Left lobe of liver (tissue), 2 donors: ENCODE measurements at places on chromosomes 12 and 14. TPM values are rescaled to one million over a fixed set of nuclear protein-coding genes. Genes with fewer than 3 reads are reported as not detected.

- no peak for DNase-seq
These were observed 12.4 kb downstream of the KRT7 start for GRCh38 chr12:52245259-52245961.

GRCh38 chr14:82641050-82641540 is 1107.4 kb upstream of the SEL1L start:
- DNase-seq: no peak

- DNase-seq: no peak
These were observed 356.9 kb upstream of the LMO3 start for GRCh38 chr12:16962889-16963288.

DNA sequence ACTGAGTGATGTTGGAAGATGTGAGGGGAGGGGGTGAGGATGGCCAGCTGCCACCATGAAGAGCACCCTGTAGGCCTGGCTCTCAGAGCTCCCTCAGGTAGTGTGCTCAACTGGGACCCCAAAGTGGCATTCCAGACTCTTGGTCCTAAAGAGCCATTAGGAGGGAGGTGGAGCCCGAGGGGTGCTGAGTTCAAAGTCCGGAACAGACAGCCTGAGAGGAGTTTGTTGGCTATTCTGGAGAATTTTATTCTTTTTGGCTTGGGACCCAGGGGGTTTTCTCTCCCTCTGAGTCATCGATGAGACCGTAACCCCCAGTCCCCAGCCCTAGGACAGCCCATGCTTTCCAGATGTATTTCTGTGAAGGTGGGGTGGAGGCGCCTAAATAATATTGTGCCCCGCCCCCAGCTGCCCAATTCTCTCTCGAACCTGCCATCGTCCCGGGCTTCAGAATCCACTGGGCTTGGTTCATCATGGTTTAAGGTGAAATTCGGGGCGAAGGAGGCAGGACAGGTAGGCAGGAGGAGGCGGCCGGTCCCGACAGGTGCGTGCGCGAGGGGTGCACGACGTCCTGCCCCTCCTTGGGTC is 690 bp upstream of the RBP5 start:
- DNase-seq: no peak

GRCh38 chr14:72565149-72565559 is 328.7 kb downstream of the DPF3 start:
- no peak for DNase-seq

- DNase-seq: no peak
These were observed 18.6 kb upstream of the GARIN2 start for GRCh38 chr14:67170660-67171059.

DNA sequence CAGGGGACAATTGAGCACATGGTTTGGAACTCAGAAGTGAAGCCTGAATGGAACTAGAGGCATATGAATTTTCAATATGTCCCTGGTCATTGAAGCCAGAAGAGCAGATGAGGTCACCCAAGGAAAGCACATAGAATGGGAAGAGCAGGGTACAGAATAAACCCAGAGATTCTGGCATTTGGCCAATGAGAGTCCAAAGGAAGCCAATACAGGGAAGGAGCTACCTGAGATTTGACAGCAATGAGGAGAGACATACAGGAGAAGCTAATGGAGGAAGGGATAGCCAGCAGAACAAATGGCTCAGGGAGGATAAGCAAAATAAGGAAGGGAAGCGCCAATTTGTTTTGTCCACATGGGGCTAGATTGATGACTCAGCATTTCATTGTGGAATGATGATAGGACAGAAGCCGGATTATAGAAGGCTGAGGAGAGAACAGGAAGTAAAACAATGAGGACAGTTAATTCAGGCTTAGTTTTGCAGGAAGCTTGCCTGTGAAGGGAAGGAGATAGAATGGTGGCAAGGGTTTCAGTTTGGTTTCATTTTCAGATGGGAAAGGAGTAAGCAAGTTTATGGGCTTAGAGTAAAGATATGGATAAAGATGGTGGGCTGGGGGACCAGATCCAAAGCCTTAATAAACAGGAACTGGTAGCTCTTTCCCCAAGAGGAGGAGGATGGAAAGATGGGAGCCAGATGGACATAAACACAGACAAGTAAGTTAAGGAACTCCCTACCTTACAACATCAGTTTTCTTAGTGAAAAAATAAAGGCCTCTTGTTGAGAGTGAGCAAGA is 3.2 kb upstream of the SPTSSA start:
- DNase-seq: no peak

- peak; percentile 50 for DNase-seq
These were observed 986.3 kb upstream of the TMEM132C start for GRCh38 chr12:127280393-127281275.

DNA sequence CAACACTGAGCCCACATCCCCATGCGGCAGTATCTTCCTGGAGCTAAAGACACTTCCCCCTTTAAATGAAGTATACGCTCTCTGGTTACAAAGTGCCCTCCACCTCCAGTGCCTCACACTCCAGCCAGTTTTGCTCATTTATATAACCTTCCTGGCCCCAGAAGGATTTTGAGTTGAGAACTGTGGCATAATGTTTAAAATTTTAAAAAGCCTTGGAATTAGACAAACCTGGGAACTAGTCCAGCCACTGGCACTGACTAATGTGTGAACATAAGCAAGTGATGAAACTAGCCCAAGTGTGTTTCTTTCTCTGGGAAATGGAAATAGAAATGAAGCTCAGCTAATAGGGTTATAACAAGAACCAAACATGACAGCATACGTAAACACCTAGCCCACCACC is 723.7 kb upstream of the USP15 start:
- DNase-seq: no peak

DNA sequence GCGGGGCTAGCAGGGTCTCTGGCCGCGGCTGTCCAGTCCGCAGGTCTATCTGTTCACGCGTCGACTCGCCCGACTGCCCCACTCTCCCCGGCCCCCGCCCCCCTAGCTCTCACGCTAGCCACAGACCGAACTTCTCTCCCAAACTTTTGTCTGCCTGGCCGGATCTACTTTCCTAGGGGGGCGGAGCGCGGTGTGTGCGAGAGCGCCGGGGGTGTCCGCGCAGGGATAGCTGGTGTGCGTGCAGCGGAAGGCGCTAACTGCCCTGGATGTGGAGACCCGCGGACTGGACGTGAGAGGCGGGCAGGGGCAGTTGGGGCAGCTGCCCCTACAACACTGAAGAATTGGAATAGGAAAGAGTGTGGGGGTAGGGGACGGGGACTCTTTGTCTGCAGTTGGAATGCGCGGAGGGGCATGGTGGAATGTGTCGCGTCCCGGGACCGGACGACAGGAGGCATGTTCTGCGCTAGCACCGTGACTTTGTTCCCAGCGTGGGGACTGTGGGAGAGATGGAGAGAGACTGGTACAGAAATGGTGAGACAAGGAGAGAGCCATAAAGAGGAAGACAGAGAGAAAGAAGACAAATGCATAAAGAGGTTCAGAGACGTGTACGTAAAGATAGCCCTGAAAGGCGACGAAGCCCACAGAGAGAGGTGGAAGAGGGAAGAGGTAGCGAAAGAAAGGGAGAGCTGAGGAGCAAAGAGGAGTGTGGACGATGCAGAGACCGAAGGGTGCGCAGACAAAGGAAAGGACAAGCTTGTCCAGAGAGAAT is at the start of gene AJUBA:
TSS of gene AJUBA (minus strand) at position 75 of the 769 bp plus-strand sequence. CDS start 285 bp downstream, outside the sequence.
- peak; percentile 89 for DNase-seq

DNA sequence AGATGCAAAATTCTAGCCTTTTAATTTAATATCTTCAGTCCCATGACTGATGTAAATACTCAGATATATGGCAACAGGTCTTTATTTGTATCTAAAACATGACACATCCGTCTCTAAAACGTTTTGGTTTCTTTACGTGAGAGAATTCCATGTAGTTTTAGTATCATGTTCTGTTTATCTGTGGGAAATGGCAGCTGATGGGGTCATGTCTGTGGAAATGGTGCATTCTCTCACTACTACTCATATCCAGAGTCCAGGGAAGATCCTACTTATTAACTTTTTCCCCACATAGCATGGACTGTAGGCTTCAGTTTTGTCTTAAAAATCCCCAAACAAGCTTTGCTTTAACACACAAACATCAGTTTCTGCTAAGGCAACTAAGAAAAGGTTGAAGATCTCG is 53.8 kb downstream of the SPTLC2 start:
- no peak for DNase-seq

DNA sequence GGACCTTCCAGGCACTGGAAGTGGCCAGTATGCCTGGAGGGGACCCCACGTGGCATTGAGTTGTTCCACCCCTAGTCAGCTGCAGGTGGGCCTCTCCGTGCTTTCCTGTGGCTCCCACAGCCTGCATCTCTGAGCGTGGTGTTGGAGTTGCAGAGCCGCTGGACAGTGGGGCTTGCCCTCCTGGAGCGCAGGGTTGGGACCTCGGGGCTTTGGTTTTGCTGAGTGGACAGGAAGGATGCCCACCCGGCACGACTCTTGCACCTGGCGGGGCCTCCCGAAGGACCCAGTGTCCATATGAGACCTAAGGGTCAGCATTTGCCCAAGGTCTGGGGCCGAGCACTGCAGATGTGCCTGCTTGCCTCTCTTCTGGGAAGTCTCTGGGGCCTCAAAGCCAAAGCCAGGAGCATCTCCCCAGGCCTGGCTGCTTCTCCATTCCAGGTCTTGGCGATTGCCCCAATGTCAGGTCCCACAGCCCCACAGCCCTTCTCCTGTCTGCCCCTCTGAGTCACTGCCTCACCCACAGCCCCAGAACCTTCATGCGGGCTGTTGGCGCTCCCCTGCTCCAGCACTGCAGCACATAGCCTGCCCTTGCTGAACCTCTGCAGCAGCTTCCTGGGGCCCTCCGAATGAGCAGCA is 1.5 kb downstream of the PACS2 start:
- DNase-seq: peak; percentile 46

DNA sequence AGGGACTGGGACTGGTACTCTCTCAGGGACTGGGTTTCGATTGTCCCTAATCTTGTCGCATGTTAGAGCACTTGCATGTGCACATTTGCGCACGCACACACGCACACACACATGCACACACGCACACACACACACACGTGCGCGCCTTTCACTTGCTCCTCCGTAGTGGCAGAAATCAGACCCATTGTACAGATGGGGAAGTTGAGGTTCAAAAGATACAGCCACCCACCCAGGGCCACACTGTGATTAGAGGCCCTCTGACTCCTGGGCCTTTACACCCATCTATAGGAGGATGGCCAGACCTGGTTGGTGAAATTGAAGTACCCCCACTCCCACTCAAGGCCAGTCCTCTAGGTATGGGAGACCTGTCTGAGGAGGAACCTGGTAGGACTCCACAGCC is 167.8 kb upstream of the LHX5 start:
- DNase-seq: no peak

DNA sequence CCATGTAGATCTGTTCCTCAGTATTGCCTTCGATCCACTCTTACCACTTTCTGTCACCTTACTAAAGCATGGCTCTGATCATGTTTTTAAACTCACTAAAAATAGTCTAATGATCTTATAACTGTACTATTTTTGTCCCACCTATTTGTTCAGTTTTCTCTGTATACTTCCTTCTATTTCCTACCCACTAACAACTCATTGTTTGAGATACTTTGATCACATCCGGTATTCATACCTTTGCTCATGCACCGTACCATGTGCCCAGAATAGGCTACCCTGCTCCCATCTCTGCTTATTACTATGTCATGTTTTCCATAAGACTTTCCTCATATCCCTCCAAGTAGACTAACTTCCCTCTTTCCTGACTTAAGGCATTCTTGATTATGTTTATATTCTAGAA is 128.6 kb downstream of the MED13L start:
- DNase-seq: no peak

- DNase-seq: no peak
These were observed 80.0 kb upstream of the PRICKLE1 start for GRCh38 chr12:42669553-42669952.

DNA sequence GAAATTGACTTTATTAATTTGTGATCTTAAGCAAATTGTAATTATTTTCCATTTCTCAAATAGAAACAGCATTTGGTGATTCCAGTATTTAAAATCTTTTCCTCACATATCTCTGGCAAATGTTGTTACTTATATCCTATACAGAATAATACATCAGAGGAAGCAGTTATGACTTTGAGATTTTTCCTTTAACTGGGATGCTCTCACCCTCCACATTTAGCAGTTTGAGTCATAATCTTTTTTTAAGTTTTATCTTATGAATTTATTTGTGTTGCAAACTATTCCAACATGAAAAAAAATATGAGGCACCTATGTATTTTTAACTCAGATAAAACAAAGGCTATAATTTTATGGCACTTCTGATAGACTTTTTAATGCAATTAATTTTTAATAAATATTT is 311.8 kb downstream of the TMTC2 start:
- no peak for DNase-seq

GRCh38 chr14:56715938-56716337 is 94.3 kb downstream of the OTX2 start:
- no peak for DNase-seq

- DNase-seq: no peak
These were observed 288.4 kb downstream of the CACNA1C start for GRCh38 chr12:2341051-2341751.

- no peak for DNase-seq
These were observed 39.6 kb downstream of the CCER1 start for GRCh38 chr12:90915353-90915752.

GRCh38 chr14:82537831-82538230 is 1004.2 kb upstream of the SEL1L start:
- no peak for DNase-seq

DNA sequence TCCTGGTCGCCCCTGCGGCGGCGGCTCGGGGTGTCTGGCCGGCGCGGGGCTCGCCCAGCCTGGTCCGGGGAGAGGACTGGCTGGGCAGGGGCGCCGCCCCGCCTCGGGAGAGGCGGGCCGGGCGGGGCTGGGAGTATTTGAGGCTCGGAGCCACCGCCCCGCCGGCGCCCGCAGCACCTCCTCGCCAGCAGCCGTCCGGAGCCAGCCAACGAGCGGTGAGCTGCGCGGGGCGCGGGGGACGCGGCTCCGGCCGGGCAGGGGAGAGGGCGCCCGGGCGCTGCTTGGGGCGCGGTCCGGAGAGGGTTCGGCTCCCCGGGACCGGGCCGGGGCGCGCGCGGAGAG is at the start of gene LGALS3:
TSS of gene LGALS3 (plus strand) at position 167 of the 342 bp plus-strand sequence. CDS start 8,122 bp downstream, outside the sequence.
- DNase-seq: no peak

- DNase-seq: no peak
These were observed 241.8 kb downstream of the FSCB start for GRCh38 chr14:44265246-44265645.

- DNase-seq: no peak
These were observed 55.4 kb downstream of the KCNJ8 start for GRCh38 chr12:21718944-21719650.

GRCh38 chr12:38411426-38411825 is 94.9 kb downstream of the ALG10B start:
- DNase-seq: no peak

Gene RHEBL1
- total RNA-seq: 0.18 TPM

Gene NAP1L1
- 64.0 TPM for total RNA-seq

Gene SOAT2
- 0.25 TPM for total RNA-seq

Gene CLSTN3
- 48.4 TPM for total RNA-seq

Gene HOMEZ
- total RNA-seq: 8.9 TPM

Gene KRT77
- not detected for total RNA-seq

Gene OTX2
- total RNA-seq: not detected

Gene REM2
- total RNA-seq: 0.13 TPM

Gene HOXC9
- total RNA-seq: not detected

Gene ITGA7
- total RNA-seq: 16.9 TPM

Gene GNG2
- total RNA-seq: 4.3 TPM

Gene LRTM2
- total RNA-seq: not detected

Gene KCNA5
- 0.05 TPM for total RNA-seq

Gene UBE2N
- total RNA-seq: 25.1 TPM
